ENCODE measurements at places on chromosomes 13 and 19.

DNA sequence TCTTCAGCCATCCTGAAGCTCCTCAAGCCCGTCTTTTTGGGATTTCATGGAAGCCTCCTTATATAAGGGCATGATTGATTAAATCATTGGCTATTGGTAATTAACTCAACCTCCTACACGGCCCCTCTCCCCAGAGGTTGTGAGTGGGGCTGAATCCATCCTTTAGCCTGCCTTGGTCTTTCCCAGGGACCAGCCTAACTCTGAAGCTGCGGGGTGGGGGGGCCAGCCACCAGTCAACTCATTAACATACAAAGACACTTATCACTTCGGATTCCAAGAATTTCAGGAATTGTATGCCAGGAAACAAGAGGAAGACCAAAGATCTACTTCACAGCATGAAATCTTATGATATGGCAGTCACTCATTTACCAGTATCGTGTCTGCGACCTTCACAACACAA is 9.9 kb downstream of the COL4A1 start:
- no peak for DNase-seq

DNA sequence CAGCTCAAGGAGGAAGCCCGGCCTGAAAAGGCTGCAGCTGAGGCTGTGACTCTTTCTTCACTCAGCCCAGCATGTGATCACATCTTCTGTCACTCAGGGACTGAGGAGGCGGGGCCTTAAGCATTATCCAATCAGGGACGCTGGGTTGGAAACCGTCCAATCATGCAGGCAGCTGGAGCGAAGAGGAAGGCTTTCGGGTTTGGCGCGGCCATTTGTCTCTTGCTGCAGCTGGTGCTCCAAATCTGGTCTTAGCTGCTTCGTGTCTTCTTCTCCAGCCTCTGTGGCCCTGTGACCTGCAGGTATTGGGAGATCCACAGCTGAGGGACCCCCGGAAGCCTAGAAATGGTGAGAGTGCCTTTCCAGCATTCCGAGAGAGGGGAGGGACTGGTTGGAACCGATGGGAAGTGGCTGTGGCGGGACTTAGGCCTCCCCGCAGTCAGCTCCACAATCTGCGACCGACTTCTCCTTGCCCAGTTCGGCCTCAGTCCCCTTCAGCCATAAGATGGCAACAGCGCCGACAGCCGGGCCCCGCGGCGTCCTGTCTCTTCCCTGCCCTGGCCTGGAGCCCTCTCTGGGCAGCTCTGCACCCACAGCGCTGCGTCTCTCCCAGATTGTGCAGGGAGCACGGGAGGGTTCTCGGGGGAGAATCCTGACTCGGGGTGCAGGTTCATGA is at the start of gene ZNF90:
ZNF90 (plus strand) TSS at position 210 of the 673 bp plus-strand sequence; CDS start at position 343, 133 bp downstream.
- DNase-seq = peak; percentile 65

DNA sequence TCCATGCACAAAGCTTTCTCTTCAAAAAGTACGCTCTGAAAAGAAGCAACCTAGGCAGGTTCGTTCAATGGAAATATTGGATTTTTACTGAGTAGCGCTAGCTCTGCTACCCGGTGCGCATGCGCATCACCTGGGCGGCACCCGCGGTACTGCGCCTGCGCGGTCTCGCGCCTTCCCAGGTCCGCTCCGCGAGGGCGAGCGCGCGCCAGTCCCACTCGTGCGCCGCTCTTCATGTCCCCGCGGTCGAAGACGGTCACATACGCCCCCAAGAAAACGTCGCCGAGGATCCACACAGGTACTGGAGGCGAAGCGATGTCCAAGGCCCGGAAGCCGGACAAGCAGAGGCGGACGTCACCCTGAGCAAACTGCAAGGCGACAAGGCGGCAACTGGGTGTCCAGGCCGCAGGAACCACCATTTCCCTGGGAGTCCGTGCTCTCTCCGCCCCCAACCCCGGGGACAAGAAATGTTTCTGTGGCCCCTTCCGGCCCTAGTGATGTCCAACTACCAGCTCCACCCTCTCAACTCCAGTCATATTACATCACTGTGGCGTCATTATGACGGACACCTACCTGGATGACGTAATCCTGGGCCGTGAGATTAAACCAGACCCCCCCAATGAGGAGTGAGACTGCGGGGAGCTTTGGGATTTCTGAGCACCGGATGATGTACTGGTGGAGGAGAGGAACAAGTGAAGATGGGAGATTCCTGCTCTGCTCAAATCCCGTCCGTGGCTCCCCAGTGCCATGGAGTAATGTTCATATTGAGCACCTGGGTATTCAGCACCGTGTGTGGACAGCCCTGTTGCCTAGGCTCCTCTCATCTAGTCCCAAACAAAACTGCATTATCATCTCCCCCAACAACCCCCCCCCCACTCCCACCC is 4.8 kb upstream of the KCNC3 start:
- peak; percentile 54 for DNase-seq

DNA sequence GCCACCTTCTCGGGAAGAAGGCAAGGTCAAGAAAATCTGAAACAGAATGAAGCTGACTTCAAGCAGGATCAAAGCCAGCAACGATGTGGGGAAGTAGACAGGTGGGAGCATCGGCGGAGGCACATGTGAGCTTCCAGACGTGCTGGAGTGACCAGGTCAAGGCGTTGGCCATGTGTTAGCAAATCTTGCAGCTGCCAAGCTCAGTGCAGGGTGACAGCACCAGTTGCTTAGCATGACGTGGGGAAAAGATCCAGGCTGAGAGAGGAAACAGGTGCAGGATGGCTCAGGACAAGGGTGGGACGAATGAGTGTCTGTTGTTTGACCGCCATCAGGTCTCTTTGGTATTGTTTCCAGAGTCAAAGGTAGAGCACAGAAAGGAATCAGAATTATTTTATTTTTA is 92.3 kb downstream of the TNFSF13B start:
- no peak for DNase-seq

- DNase-seq = no peak
Measured at GRCh38 chr19:6767081-6767356, 216 bp downstream of the SH2D3A start.
